ENCODE measurements at places on chromosomes 3 and 15.

DNA sequence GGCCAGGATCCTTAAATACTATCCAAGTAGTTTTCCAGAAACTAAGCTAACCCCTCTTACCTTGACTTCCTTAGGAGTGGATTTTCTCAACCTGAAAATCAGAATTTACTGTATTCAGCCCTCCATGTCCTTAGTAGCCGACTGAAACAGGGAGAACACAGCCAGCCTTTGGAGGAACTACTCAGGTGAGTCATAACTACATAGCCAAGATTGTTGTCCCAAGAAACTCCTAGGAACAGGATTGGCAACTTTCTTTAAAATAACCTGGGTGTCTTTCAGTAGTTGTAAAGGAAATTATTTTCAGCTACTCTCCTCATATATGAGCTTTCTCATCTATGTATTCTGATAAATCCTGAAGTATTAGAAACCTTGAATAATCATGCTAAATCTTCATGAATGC lies 22.3 kb downstream of the FANCD2OS start:
- no peak for DNase-seq

DNA sequence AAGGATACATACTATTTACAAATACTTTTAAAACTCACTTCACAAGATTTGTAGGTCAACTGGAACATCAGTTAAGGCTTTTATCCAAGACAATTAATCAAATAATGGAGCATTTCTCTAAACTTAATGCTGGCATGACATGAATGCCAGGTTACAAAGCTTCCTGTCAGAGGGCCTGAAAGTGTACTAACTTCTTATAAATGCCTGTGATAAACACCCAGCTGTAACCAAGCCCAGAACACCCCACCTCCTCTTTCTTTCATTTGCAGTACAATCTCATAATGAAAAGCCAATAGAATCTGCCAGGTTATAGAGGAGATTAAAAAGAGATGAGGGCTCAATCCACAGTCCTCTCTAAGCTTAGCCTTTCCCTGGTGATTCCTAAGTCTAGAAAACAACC lies 214.4 kb downstream of the OSBPL10 start:
- DNase-seq = no peak

GRCh38 chr3:181694805-181695660 lies 16.7 kb upstream of the SOX2 start:
- no peak for DNase-seq

GRCh38 chr3:23575697-23576096 lies 230.1 kb upstream of the UBE2E1 start:
- no peak for DNase-seq

DNA sequence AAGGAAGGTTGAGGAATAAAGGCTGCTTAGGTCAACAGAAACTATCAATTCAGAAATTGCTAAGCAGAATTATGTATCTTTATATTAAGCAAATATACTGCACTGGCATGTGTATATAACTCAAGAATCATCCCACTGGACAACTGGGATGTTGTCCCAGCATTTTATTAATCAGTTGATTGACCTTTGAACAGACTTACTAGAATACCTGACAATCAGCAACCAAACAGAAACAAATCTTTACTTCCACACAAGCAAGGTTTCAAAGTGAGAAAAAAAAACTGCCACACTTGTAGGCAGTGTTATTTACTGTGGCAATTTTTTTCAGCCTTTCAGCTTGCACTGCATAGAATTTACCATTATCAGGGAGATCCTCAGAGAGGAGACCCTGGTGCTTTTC lies 218.8 kb downstream of the MAGI1 start:
- no peak for DNase-seq

DNA sequence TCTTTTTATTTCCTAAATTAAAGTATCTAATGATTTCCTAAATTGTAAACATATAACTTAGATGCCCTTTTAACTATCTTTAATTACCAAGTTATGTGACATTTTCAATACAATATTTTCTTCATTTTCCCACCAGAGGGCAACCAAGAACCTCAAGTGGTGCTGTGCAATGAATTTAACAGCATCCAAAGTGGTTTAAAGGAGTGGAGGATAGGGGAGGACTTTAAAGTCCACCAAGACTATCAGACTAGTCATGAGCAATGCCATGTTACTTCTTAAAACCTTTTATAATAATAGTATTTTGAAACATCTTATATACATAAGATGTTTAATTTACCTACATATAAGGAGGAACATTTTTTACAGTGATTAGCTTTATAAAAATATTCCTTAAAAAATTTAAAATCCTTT lies 74.4 kb downstream of the DLG1 start:
- peak; percentile 26 for DNase-seq

DNA sequence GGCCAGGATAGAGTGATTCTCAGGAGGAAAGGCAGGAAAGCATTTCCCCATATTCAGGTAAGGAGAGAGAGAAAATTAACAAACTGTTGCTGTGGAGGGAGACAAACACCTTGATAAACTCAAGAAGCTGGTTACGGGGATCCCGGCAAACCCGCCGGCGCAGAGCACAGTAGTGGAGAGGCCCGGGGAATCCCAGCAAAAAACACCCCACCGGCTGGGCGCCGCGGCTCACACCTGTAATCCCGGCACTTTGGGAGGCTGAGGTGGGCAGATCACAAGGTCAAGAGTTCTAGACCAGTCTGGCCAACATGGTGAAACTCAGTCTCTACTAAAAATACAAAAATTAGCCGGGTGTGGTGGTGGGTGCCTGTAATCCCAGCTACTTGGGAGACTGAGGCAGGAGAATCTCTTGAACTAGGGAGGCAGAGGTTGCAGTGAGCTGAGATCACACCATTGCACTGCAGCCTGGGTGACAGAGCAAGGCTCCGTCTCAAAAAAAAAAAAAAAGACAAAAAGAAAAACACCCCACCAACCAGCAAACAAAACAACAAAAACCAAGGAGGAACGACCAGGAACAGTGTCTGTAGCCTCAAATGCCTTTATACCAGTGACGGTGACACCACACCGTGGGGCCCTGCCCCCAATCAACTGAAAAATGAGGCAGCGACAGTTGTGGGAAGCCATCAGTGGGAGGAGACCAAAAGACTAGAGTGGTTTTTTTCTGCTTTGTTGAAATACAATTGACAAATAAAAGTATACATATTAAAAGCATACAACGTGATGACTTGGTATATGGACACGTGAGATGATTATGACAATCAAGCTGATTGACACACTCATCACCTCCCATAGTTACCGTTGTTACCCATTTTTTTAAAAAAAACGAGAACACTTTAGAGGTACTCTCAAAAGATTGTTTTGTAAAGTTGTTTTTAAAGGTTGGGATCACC lies 40.2 kb upstream of the IDH2 start:
- DNase-seq = no peak

DNA sequence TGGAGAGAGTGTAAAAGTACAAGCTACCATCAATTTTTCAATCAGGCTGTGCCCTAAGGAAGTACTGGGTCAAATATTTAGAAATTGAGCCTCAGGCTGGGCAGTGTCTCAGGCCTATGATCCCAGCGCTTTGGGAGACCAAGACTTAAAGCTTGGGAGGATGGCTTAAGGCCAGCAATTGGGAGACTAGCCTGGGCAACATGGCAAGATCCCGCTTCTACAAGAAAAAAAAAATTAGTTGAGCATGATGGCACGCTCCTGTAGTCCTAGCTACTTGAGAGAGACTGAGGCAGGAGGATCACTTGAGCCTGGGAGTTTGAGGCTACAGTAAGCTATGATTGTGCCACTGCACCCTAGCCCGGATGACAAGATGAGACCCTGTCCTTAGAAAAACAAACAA lies 2.0 kb upstream of the UBP1 start:
- no peak for DNase-seq

- DNase-seq = no peak
Measured at GRCh38 chr15:77753281-77753873, 120.7 kb upstream of the LINGO1 start.

GRCh38 chr3:78972617-78973301 lies 795.0 kb downstream of the ROBO1 start:
- no peak for DNase-seq

- no peak for DNase-seq
Measured at GRCh38 chr3:36941162-36941561, 3.7 kb downstream of the TRANK1 start.

- no peak for DNase-seq
Measured at GRCh38 chr15:44231842-44232241, 36.8 kb upstream of the FRMD5 start.

GRCh38 chr3:158152186-158152585 lies 42.3 kb downstream of the RSRC1 start:
- no peak for DNase-seq

Measured in fibroblast of skin of left biceps (primary cell).